ENCODE measurements at places on chromosomes 16 and 17.

- no peak for DNase-seq
These were observed 19.7 kb downstream of the APPBP2 start for GRCh38 chr17:60506312-60506711.

DNA sequence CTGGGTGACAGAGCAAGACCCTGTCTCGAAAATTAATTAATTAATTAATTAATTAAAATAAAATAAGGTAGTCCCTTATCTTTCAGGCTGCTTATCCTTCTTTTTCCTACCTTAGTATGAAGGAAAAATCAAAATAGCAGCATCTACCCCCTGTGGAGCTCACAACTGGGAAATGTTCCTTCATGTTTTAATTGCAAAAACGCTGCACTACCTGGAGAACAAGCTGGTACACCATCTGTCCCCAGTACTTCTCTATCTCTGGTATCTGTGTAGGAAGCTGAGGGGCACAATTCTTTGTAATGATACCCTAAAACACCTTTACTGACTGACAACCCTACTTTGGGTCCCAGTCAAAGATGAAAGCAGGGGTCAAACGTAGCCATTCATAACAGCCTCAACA is 55.1 kb upstream of the MNT start:
- no peak for DNase-seq

- DNase-seq = no peak
These were observed 545.3 kb upstream of the SALL1 start for GRCh38 chr16:51696376-51696775.

DNA sequence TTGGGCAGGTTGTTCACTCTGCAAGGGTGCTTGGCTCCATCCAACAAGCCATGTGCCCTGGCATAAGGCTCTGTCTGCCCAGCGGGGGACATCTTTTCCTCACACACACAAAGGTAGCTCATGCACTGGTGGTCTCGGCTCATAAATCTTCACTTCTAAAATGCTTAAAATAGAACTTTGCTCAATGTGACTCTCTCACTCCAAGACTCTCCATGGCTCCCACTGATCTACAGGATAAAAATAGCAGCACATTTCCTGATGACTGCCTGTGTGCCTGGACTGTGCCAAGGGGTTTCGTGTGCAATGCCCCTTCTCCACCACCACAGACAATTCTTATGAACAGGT is 15.1 kb upstream of the CIBAR2 start:
- no peak for DNase-seq

DNA sequence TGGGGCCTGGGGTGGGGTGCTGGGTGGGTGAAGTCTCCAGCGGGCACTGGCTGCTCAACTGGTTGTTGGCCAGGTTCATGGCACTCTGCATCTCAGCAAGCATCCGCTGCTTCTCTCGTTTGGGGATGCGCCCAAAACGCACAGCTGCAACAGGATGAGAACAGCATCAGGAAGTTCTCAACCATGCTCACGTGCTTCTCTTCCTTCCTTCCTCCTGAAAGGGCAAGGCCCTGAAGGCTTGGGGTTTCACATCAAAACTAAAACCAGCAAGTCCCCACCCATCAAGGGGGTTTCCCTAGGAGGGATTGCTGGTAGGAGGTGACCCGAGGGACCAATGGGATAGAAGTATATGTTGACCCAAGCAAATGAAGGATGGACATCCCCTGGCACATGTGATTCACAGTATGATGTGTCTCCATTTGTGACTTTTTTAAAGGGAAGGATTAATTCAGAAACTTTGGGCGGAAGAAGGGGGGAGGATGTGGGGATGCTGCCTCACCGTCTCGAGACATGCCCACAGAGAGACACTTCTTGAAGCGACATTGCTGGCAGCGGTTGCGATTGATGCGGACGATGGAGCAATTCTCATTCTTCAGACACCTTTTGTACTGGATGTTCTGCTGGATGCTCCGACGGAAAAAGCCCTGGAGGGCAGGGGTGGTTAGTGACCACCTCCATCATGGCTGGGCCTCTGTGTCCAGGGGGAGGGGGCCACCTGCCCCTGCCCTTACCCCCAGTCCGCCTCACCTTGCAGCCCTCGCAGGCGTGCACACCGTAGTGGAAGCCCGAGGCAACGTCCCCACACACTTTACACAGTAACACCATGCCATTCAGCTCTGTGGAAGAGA is 4.2 kb downstream of the NR1D1 start:
- no peak for DNase-seq

GRCh38 chr16:50659806-50660205 is 21.3 kb downstream of the SNX20 start:
- no peak for DNase-seq

DNA sequence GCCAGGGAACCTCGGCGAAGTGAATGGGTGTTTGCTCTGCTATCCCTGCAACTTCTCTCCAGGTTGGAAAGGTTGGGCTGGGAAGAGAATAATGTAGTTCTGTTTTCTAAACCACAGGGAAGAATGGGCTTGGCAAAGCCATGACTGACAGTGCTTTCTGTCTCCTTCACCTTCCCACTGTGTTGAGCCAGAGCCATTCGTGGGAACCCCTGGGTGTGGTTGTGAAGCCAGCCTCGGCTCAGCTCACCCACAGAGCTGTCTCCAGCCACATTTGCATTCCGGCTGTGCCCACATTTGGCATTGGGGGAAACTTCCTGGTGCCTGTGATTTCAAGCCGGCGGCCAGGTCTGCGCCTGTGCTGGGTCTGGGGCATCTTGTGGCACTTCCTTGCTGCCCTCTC is 39.9 kb downstream of the BAIAP2 start:
- DNase-seq = no peak

Data from NCI-H2081 treated with DMSO at 0.1 percent for 48 hours (cell line).